ENCODE measurements at places on chromosomes 5 and 9.

- no peak for DNase-seq
These were observed 27.7 kb upstream of the DAPK1 start for GRCh38 chr9:87469793-87470465.

- DNase-seq: no peak
These were observed 7.7 kb downstream of the RIGI start for GRCh38 chr9:32518276-32518675.

DNA sequence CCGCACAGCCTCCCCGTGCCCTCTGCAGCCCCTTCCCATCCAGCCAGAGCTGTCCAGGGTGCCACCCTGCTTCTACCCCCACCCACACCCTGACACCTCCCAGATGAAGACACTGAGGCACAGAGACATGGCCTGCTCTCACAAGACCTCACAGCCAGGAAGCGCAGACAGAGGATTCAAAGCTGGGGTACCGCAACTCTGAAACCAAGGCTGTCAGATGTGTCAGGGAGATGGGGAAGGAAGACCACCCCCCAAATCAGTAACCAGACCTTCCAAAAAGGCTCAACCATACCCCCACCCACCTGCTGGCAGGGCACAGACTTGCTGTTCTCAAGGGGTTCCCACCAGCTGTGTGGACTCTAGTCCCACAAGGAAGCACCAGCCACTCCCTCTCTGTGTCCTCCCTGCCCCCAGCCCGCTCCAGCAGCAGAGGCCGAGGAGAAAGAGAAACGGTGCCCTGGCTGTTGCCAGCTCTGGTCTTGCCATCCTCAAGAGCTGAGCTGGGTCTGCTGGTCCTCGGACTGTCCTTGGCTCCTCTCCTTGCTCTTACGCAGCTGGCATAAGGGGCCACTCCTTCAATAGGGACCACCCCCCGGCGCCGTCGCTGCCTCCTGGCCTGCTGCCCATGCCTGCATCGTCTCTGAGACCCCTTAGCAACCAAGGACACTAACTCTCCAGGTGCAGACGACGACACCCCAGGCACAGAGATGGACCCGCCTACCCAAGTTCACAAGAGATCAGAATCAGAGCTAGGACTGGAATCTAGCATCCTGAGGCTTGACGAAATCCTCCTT is 699 bp downstream of the AKNA start:
- peak; percentile 32 for DNase-seq

DNA sequence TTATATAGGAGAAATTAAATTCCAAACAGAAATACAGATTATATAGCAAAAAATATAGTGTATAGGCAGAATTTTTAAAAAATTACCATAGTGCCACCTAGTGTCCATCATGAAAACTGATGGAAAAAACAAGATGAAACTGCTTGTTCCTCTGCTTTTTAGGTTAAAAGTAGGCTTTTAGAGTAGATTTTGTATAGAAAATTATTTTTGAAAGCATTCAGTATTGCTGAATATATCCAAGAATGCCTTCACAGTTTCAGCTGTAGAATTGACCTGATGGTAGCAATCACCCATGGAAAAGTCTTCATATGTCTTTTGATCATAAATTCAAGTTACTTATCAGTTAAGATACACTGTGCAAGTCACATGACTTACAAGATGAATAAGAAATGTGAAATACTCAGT is 19.7 kb downstream of the RIOK2 start:
- no peak for DNase-seq

GRCh38 chr9:87359264-87359663 is 138.4 kb upstream of the DAPK1 start:
- no peak for DNase-seq

DNA sequence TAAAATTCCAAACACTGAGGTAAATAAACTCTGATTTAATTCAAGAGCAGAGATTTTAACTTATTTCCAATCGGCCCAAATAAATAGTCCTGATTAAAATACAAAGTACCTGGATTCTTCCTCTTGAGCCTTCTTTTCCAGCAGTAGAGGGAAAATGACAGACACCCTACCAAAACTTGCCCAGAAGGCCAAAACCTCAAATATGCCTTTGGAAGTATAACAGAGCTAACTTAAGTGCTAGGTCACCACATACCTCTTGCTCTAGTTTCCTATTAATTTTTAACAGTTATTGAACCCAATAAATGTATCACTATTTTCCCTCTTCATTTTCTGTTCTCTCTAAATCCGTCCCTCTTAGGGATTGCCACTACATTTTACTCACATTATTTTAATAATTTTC is 1.4 kb downstream of the BAAT start:
- DNase-seq: no peak

Measured in inflammatory macrophage treated with lipopolysaccharide for 1 hour (primary cell).